ENCODE measurements at places on chromosomes 16 and 17. TPM values are rescaled to one million over a fixed set of nuclear protein-coding genes. Genes with fewer than 3 reads are reported as not detected.
A peak's percentile ranks its signal among the peaks of the same experiment; 100 is the strongest.

The TPPP3 gene
- total RNA-seq: 91.3 TPM

The ATP2A1 gene
- 0.68 TPM for total RNA-seq

The CENPT gene
- total RNA-seq: 37.9 TPM

The ASPA gene
- 7.1 TPM for total RNA-seq

- H3K4me3 ChIP-seq: no peak overlapping the region
- no peaks in the 10 kb centered on the region for H3K4me1 ChIP-seq
- DNase-seq: no peak
- H3K27me3 ChIP-seq: no peaks in the 10 kb centered on the region
- H3K36me3 ChIP-seq: no peaks in the 10 kb centered on the region
- H3K27ac ChIP-seq: no peak overlapping the region
Observed at GRCh38 chr16:850668-851067, 50.1 kb upstream of the GNG13 start.

DNA sequence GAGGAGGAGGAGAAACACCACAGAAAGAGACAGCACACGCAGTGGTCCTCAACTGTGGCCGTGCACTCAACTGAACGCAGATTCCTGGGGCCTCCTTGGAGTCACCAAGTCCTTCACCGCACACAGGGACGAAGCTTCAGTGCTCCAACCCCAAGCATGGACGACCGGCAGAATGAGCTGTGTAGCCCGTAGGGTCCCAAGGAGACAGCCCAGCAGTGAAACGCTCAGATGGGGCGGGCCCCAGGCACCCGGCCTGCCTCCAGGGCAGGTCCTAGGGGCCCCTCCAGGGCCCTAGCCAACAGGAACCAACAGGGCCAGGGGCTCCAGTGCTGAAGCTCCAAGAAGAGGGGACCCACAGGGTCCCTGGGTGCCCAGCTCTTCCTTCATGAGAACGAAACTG, 13.2 kb downstream of the RAB40B start:
- H3K36me3 ChIP-seq: no peaks in the 10 kb centered on the region
- no peaks in the 10 kb centered on the region for H3K27me3 ChIP-seq
- DNase-seq: no peak
- H3K4me1 ChIP-seq: no peaks in the 10 kb centered on the region

DNA sequence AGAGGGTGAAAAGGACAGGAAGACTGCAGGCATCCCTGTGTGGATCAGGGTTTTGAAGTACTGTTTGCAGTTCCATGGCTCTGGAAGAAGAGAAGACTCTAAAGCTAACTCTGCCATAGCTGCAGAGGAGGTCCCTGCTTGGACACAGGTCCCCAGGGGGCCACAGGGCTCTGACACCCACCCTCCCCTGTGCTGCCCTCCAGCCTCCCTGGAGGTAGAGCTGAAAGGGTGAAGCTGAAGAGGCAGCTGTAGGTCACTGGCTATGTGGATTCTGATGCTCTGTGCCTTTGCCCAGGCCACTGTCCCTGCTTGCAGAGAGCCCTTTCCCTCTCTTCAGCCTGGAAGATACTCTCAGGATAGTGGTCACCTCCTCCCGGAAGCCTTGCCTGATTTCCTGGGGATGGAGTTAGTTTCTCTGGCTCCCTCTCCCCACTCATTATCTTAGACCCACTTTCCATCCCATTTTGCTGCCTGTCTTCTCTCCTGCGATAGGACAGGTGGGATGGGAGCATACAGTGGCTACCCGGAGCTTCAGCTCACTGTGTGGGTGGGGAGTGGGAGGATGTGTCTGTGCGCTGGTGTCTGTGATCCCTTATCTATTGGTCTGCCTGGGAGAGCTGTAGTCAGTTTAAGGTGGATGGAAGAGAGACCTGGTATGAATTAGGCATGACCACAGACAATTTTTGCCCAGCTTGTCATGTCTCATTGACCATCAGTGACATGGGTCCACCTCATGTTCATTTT, 89.8 kb upstream of the TMEM97 start:
- H3K4me3 ChIP-seq: no peak overlapping the region
- H3K4me1 ChIP-seq: no peaks in the 10 kb centered on the region
- peaks cover 62% of the 10 kb centered on the region for H3K27me3 ChIP-seq
- H3K27ac ChIP-seq: no peak overlapping the region

- no peaks in the 10 kb centered on the region for H3K4me1 ChIP-seq
- H3K27me3 ChIP-seq: peaks cover 14% of the 10 kb centered on the region
- no peaks in the 10 kb centered on the region for H3K36me3 ChIP-seq
- H3K4me3 ChIP-seq: no peak overlapping the region
Observed at GRCh38 chr16:5001571-5001970, 32.2 kb downstream of the NAGPA start.

DNA sequence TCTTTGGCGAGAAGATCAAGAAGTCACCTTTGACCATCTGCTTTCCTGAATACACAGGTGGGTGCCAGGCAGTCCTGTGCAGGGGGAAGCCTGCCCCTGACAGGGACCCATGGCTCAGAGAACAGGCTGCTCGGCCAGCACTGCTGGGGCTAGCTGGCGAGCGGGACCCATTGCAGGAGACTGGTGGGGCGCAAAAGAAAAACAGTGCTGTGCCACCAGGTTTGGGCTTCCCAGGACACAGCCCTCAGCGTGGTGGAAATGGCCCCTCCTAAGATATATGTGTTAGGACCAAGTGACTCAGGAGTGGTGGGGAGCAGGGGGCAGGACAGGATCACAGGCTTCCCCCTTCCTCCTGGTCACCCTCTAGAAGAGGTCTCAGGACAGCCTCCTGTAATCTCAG, 73.9 kb downstream of the AMFR start:
- peaks cover 6% of the 10 kb centered on the region for H3K4me1 ChIP-seq
- H3K27me3 ChIP-seq: no peaks in the 10 kb centered on the region
- H3K4me3 ChIP-seq: no peak overlapping the region
- DNase-seq: no peak
- no peaks in the 10 kb centered on the region for H3K36me3 ChIP-seq
- no peak overlapping the region for H3K27ac ChIP-seq

DNA sequence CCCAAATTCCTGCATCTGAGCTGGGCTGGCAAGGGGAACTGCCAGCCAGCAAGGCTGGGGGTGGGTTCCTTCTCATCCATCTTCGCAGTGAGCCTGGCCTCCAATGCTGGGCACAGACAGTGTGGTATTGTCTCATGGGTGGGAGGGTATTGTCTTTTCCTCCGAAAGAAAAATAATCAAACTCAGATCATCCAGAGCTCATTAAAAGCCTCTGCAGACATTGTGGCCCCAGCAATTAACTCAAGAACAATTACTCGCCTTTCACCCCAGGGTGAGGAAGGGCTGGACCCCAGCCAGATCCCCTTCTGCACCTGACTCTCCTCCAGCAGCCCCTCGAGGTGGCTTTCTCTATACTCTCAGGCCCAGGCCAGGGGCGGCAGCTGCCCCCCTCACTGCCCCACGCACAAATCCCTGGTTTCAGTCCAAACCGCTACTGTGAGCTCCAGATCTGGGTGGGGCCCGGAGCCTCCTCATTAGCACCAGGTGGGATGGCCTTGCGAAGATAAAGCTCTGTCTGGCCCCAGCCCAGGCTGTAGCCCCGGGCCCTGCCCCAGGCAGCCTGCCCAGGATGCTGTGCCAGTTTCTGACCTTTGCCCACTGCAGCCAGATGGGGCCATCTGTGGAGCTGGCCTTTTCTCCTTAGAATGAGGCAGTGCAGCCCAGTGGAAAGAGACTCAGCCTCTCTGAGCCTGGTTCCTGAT, 2.3 kb upstream of the KRT15 start:
- H3K27me3 ChIP-seq: no peaks in the 10 kb centered on the region
- no peaks in the 10 kb centered on the region for H3K36me3 ChIP-seq
- DNase-seq: no peak
- H3K4me3 ChIP-seq: no peak overlapping the region
- H3K4me1 ChIP-seq: no peaks in the 10 kb centered on the region
- H3K27ac ChIP-seq: peak overlapping the region; percentile 47

DNA sequence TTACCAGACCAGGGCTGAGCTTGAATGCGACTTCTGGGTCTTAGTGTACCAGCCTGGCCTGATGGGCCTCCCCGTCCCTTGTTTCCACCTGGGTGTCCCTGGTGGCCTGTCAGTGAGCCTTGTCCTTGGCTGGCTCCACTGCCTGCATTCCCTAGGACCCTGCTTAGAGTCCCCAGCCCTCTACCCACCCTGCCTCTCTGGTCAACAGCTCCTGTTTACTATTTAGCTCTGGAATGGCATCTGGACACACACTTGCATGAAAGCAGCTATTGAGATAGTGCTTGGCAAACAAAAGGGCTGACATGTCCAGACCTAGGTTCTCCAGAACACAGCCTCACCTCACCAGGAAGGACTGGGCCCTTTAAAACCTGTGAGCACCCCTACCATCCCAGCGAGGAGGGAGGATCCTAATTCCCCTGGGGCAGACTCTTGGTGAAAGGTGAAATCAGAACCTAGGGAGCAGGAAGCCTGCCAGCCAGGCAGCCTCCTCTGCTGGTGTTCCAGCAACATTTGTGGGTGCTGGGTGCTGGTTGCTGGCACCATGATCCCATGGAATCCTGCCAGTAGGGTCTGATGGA, 38.8 kb downstream of the RAI1 start:
- H3K27ac ChIP-seq: no peak overlapping the region
- no peaks in the 10 kb centered on the region for H3K36me3 ChIP-seq
- no peaks in the 10 kb centered on the region for H3K27me3 ChIP-seq
- no peak overlapping the region for H3K4me3 ChIP-seq

GRCh38 chr16:2365397-2366294, 25.1 kb upstream of the ABCA3 start:
- DNase-seq: no peak
- no peak overlapping the region for H3K27ac ChIP-seq
- no peak overlapping the region for H3K4me3 ChIP-seq
- H3K27me3 ChIP-seq: peaks cover 34% of the 10 kb centered on the region
- no peaks in the 10 kb centered on the region for H3K36me3 ChIP-seq
- no peaks in the 10 kb centered on the region for H3K4me1 ChIP-seq

- H3K4me1 ChIP-seq: no peaks in the 10 kb centered on the region
- no peak overlapping the region for H3K4me3 ChIP-seq
- H3K27ac ChIP-seq: no peak overlapping the region
- DNase-seq: no peak
- H3K36me3 ChIP-seq: no peaks in the 10 kb centered on the region
Observed at GRCh38 chr17:31699281-31699680, 159.8 kb downstream of the COPRS start.

DNA sequence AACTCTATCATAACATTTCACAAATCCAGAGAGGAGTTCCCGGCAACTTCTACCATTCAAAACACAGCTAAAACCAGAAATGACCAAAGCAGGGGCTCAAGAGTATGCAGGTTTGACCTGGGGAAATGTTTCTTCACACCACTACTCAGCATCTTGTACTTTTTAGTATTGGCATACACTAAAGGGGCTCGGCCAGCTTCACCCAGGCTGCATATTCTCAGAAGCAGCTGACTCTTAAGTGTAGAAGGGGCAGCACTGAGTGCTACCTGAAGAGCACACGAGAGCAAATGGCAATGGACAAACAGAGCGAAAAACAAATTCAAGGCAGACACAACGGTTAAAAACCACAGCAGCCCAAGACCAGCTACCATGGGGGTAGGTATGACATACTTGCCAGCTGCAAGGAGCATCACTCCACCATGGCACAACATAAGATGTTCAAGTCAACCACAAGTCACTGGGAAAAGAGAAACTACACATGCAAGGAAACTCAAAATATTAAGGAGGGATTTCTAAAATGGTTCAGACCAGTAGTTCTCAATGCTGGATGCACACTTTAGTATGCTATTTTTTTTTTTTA, 34.4 kb downstream of the N4BP1 start:
- H3K4me3 ChIP-seq: no peak overlapping the region
- no peaks in the 10 kb centered on the region for H3K36me3 ChIP-seq
- H3K27ac ChIP-seq: no peak overlapping the region
- H3K4me1 ChIP-seq: peaks cover 74% of the 10 kb centered on the region
- no peaks in the 10 kb centered on the region for H3K27me3 ChIP-seq
- no peak for DNase-seq

GRCh38 chr17:76938009-76938408, 69.8 kb downstream of the MGAT5B start:
- DNase-seq: no peak
- no peaks in the 10 kb centered on the region for H3K27me3 ChIP-seq
- no peaks in the 10 kb centered on the region for H3K4me1 ChIP-seq

GRCh38 chr16:79876332-79876730, 275.8 kb upstream of the MAF start:
- no peaks in the 10 kb centered on the region for H3K27me3 ChIP-seq
- no peak overlapping the region for H3K27ac ChIP-seq
- no peaks in the 10 kb centered on the region for H3K4me1 ChIP-seq
- no peak overlapping the region for H3K4me3 ChIP-seq
- no peak for DNase-seq
- no peaks in the 10 kb centered on the region for H3K36me3 ChIP-seq

- peaks cover 40% of the 10 kb centered on the region for H3K4me1 ChIP-seq
- no peaks in the 10 kb centered on the region for H3K36me3 ChIP-seq
- H3K27ac ChIP-seq: peak overlapping the region; percentile 86
- no peak for DNase-seq
- H3K27me3 ChIP-seq: no peaks in the 10 kb centered on the region
Observed at GRCh38 chr17:42674755-42675347, 1.9 kb downstream of the PLEKHH3 start.

DNA sequence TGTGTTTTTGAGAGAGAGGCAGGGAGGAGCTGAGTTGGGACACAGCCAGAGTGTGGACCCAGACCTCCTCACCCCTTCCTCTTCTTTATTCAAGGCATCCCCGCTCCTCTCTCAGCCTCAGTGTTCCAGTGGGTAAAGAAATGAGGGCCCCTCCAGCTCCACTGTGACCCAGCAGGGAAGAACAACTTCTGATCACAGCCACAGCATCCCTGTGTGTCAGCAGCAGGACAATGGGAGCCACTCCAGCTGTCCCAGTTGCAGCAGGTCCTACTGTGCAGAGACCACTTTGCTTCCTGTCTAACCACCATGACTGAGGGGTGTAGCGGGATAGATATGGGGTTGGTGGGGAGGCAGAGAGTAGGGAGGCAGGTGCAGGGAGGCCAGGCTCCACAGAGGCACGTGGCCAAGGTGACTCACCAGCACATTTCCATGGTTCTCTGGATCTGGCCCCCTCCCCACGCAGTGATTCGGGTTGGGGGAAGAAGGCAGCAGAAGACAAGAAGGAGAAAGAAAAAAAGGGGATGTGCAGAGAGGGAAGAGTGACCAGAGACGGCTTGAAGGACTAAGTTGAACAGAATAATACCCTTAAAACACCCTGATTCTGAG, 24.5 kb downstream of the PIK3R5 start:
- no peak for DNase-seq
- no peak overlapping the region for H3K4me3 ChIP-seq
- peak overlapping the region; percentile 64 for H3K27ac ChIP-seq
- no peaks in the 10 kb centered on the region for H3K4me1 ChIP-seq

GRCh38 chr17:3813171-3813570, 12.2 kb upstream of the ITGAE start:
- no peaks in the 10 kb centered on the region for H3K4me1 ChIP-seq
- no peaks in the 10 kb centered on the region for H3K27me3 ChIP-seq
- no peak for DNase-seq
- peaks cover 99% of the 10 kb centered on the region for H3K36me3 ChIP-seq
- no peak overlapping the region for H3K27ac ChIP-seq
